ENCODE measurements at places on chromosomes 6 and 20.

DNA sequence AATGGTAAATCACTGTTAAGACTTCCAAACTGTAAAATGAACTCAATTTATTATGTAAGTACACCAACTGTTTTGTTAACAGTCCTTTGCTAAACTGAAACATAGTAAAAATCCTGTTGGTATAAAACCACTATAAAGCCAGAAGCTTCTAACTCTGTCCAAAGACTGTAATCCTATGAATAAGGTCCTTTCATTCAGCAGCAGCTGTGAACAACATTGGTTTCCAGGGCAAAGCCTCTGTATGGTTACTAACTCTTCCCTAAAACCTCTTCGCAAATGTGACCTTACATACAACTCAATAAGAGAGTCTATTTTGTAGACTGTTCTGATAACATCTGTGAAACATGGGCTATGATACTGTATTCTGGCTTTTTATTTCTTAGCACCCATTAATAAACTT is 40.1 kb downstream of the NUP153 start:
- DNase-seq: no peak

GRCh38 chr6:44072959-44073611 is 54.2 kb downstream of the MRPL14 start:
- peak; percentile 62 for DNase-seq

GRCh38 chr20:35490736-35491181 is 35.4 kb downstream of the CEP250 start:
- peak; percentile 49 for DNase-seq

- no peak for DNase-seq
These were observed 13.9 kb downstream of the PLCB4 start for GRCh38 chr20:9082741-9083140.

GRCh38 chr6:3911130-3911529 is 62.0 kb downstream of the FAM50B start:
- no peak for DNase-seq

DNA sequence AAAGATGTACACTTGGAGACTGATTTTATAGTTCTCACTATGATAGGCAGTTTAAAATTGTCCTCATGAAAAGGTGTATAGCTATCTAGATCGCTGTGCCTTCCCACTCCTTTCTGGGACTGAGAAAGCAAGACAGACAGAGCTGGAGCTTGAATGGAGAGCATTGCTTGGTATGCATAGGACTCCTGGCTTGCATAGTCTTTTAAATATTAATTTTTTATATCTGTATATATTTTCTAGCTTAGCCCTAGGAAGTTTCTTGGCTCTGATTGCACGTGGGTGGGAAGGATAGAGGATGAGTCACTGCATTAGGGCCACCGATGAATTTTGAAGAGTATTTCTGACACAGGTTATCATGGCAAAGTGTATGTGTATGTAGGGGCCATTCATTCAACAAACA is 150.0 kb upstream of the SPACA1 start:
- DNase-seq: no peak

DNA sequence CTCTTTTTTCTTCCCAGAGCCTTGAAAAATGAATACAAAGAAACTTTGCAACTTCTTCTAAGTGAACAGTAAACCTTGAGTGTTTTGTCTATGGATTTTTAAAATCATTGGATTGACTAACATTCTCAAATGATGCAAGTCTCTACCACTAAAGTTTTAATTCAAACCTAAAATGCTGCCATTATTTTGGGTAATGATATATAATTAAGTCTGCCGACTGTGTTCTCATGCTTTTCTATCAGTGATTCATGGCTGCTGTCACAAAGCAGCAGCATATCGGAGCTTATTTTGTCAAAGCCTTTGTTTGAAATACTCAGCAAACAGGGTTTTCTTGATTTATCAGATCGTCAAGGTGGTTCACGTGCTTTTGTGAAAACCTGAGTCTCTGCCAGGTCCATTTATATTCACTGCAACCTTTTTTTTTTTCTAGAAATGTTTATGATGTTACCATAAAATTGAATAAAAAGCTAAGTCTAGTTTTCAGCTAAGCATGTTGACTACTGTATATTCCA is 96.3 kb downstream of the GJA1 start:
- DNase-seq: no peak

DNA sequence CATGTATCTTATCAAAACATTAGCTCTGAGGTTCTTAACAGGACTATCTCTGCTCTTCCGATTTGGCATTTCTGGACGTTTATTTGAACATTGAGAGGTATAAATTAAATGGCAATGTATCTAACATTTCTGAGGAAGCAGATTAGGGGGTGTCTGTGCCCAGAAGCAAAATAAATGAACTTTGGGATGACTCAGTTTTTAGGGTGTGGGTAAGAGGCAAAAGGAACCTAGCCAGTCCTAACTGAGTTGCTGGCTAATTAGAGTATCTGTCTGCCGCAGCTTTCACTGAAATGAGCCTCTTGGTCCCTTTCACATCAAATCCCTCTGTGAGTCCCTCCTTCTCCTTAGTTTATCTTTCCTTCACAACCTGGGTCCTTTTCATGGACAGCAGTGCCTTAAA is 1.1 kb downstream of the RNF144B start:
- DNase-seq: no peak

- no peak for DNase-seq
These were observed 252.9 kb downstream of the GRM1 start for GRCh38 chr6:146281651-146282362.

DNA sequence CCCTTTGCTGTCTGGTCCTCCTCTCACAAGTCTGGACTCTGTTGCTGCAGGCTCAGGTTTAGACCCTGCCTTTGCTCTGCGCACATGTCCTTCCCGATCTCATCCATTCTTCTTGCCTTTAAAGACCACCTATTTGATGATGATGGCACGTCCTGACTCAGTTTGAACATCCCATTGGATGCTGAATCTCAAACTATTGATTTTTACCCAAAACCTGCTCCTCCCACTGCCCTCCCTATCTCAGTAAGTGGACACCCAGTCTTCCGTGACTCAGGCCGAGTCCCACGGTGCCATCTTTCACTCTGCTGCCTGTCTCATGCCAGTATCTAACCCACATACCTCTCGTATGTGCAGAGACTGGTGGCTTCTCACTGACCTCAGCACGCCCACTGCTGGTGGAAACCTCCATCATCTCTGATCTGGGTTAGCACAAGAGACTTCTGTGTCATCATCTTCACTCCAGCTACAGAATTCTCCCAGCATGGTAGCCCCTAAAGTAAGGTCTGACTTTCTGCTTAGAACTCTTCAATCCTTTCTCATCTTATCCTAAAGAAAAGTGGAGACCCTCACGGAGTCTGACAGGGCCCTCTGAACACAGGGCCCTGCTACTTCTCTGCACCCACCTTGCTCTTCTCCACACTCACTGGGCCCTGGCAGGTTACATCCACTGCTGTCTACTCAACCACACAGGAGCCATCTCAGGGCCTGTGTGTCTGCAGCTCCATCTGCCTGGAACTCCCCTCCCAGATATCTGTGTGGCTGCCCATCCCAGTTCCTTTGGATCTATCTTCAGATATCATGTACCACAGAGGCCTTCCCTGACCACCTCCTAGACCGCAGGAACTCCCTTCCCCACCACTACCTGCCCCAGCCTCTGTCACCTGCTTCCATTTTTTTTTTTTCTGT is 387.1 kb upstream of the AGPAT4 start:
- no peak for DNase-seq

GRCh38 chr6:35088281-35089215 is 52.6 kb downstream of the TCP11 start:
- no peak for DNase-seq
